ENCODE measurements at places on chromosomes 11 and 22.

DNA sequence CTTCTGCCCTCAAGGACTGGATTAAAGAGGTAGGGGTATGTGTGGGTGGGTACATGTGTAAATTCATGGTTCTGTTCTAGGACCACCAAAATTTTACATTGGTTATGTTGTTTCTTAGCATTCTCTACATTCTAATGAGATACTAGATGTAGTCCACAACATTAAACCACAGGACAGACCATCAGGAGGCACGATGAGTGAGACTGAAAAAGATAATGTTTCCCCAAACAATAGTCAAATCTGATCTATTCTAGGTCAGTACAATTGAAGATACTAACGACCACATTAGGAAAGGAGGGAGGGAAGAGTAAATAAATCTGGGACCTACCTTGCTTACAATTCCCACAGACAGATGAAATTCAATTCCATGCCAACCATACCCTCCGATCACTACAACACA lies 42.2 kb downstream of the MRTFA start:
- no peak for DNase-seq

GRCh38 chr11:44928144-44928543 lies 22.5 kb downstream of the TP53I11 start:
- no peak for DNase-seq

- peak; percentile 66 for DNase-seq
Observed at GRCh38 chr11:118338637-118339061, 3.9 kb downstream of the CD3D start.

GRCh38 chr22:50625568-50626313 lies 2.2 kb downstream of the ARSA start:
- no peak for DNase-seq

DNA sequence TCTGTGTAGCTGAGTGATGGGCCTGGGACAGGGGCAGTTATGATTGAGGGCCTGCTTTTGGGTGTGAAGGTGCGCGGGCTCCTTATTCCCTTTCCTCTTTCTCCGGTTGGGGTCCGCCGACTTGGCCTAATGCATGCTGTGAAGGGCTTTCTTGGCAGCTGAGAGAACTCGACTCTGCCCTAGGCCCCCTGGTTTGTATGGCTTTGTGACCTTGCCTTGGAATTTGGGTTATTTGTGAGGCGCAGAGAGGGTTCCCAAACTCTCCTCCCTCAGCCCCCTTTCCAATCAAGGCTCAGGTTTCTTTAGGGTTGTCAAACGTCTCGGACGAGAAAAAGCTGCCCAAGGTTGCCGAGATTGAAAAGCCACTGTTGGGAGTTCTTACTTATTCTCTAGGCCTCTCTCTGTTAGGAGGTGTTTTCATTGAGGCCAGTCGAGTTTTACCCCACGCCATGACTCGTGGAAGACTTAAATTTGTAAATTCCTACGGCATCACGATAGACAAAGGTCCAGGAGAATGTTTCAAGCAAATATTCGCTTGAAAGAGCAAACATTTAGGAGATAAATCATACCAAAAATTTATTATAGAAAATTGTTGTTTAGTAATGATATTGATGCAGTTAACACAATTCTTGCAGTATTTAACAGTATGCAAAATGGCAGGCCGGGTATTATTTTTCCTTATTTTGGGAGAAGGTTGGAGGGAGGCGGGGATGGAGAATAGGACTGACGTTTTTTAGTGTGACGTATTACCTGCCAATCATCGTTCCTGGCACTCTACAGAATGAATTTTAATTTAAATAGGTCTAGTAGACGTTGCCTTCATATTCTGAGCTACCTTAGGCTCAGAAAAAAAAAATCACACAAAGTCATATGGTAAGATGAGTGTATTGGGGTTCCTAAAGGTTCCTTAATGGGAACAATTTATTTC lies 689 bp downstream of the PDHX start:
- no peak for DNase-seq

DNA sequence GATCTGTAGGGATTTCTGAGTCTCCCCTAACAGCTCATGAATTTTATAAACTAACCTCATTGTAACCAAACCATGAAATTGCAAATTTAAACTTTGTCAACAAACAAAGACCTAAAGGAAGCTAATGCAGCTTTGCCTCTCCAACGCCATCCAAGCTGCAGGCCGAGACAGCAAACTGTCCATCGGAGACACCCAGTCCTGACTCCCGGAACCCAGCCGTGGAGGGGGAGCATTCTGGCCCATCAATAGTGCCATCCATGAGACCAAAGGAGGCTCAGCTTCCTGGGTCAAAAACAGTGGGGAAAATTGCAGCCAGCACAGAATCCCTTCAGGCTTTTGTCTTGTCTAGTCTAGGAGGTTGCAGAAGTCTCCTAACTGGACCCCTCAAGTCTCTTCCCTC lies 147.6 kb upstream of the OPCML start:
- DNase-seq, result no peak

DNA sequence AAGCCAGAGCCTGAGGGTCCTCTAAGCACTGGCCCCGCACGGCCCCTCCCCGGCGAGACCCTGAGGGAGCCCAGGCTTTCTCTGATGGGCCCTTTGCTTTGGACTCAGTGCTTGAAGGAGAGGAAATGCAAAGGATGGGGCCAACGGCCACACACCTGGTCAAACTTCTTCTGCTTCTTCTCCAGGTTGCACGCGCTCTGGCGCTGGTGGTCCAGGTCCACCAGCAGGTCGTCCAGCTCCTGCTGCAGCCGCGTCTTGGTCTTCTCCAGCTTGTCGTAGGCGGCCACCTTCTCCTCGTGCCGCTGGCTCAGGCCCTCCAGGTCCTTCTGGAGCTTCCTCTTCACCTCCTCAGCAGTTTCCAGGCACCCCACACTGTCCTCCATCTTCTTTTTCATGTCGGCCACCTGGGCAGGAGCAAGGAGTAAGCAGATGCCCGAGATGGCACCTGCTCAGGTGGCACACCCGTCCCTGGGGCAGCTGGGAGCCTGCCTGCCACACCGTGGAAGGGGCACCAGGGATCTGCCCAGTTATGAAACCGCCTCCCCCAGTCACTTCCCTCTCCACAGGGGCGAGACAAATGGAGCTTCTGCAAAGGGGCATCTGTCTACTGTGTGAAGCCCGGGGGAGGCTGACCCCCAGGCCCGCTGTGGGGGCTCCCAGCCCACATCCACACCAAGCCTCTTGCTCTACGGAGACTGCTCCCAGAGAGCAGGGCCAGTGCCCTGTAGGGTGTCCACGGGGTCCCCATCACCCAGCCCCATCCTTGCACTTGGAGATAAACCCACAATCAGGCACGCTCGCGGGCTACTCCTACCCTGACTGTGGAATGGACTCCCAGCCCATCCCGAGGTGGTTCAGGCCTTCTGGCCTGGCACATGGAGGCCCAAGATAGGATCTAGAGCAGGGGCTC lies 39.2 kb downstream of the APOL1 start:
- DNase-seq, result no peak

GRCh38 chr11:2143799-2144543 lies 4.8 kb upstream of the IGF2 start:
- no peak for DNase-seq

GRCh38 chr11:101567071-101567470 lies 16.7 kb downstream of the TRPC6 start:
- no peak for DNase-seq

- peak; percentile 23 for DNase-seq
Observed at GRCh38 chr22:26555478-26555877, 34.5 kb downstream of the TPST2 start.

DNA sequence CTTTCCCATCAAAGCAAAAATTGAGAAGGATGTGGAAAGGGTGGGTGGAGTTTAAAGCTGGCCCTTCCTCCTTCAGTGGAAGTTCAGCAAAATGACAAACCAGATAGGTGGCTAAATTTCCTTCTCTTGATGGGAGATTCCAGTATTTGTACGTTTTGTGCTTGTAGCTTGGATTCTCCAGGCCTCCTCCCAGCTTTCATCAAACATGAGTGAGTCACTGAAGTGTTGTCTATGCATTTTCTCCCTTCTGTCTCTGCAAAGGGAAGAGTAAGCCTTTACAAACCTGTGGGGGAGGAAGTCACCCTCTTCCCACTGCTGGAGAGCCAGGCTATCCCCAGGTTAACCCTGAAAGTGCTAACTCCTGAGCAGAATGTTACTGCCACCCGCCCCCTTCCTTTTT lies 6.4 kb downstream of the MARK2 start:
- no peak for DNase-seq

- no peak for DNase-seq
Observed at GRCh38 chr11:77592727-77593126, 3.0 kb downstream of the AQP11 start.

DNA sequence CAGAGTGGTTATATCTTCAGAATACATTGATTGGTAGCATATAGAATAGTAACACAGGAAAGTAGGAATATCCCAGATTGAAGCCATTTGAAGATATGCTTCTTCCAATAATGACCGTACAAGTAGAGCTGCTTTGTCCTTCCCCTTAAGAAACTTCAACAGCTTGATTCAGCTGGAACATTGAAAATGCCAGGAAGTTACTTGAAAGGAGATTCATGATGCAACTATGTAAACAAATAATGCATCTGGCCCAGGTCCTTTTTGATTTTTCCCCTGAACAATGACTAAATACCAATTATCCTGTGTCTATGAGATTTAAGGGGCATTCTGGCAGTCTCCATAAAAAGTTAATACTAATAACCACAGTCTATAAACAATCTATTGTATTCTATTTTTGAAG lies 3.0 kb downstream of the DKK3 start:
- DNase-seq, result no peak

DNA sequence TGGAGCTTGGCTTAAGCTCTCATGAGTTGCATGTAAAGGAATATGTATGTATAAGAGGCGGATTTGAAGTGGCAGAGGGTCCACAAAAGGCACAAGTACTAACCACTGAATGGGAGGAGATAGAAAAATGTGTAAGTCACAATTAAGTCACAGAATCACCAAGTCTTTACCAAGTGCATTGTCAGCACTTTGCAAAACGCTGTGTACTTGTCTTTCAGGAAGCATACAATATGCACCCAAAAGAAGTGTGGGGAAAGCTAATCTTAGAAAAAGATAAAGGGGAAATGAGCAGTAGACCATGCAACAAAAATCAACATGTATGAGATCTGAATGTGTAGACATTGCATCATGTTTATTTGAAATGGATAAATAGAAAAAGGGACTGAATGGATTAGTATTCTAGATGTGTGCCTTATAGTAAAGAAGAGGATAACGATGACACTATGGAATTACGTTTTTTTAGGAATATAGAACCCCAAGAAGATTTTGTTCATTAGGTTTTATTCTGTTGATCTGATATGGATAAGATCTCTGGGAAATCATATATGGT lies 4.5 kb downstream of the CNTF start:
- no peak for DNase-seq

- no peak for DNase-seq
Observed at GRCh38 chr22:20159076-20159475, 8.2 kb upstream of the CCDC188 start.

DNA sequence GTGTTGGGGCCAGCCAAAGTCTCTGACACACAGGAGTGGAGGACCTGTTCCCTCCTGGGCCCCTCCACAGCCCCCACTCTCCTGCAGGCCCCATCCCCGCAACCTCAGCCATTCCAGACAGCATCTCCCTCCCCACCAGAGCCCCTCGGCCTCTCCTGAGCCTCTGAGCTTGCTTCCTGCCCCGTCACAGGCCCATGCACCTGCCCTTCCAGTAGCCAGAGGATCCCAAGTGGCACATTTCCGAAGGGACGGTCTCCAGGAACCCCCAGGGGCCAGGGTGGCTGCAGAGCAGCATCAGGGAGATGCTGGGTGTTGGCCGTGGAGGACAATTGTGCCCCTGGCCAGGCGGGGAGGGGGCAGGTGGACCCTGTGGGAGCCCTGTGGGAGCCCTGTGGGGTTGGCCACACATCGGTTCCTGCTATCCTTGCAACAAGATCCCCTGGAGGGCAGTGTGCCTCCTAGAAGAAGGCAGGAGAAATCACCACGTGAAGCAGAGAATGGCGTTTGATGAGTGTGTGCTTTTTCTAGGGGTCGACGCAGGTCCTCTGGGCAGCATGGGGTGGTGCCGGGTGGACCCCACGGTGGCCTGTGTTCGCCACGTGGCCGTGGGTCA lies 45.3 kb upstream of the PPARA start:
- DNase-seq, result no peak
